ENCODE measurements at places on chromosomes 2 and 18.

GRCh38 chr2:224882291-224883171, 159.7 kb downstream of the DOCK10 start:
- DNase-seq: peak; percentile 95

- no peak for DNase-seq
These were observed 67.7 kb upstream of the POU3F3 start for GRCh38 chr2:104786204-104786603.

DNA sequence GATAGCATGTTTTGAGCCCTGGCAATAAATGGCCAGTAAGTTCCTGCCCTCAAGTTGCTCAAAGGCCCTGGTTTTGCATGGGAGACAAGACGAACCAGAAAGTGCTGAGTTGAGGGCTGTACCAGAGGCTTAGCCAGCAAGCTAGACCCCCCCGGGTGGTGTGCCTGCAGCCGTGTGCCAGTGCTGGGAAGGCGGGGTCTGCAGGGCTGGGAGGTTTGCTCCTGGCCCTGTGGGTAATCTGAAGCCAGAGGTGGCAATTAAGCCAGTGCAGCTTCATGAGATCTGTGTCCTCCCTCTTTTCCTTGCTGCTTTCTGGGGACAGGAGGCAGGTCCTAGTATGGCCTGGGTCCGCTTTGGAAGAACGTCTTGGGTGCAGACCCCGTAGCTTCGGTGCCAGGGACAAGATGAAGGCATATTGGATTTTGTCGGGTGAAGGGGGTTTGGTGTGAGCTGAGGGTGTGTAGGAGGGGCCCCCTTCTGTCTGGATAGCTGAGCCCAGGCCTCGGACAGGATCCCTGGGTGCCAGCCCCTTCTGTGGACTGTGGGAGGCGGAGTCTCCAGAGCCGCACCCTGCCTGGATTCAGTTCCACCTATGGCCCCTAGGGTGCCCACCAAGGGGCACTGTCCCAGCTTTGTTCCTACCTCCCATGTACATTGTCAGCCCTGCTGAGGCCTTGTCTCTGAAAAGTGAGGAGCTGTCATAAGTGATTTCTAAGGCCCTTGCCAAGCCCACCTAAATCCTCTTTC, 15.6 kb downstream of the ATOH8 start:
- no peak for DNase-seq

GRCh38 chr2:240689975-240690374, 1.7 kb upstream of the AQP12A start:
- no peak for DNase-seq

GRCh38 chr2:205775097-205775877, 93.0 kb downstream of the NRP2 start:
- DNase-seq: peak; percentile 46

DNA sequence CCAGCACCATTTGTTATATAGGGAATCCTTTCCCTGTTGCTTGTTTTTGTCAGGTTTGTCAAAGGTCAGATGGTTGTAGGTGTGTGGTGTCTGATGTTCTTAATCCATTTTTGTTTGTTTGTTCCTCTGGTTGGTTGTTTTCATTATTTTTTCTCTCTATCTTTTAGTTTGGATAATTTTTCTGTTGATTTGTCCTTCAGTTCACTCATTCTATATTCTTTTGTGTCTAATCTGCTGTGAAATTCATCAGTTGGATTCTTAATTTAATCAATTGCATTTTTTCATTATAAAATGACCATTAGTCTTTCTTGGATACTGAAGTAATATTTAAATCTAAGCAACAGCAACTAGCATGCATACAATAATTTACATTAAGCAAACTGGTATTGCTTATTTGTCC, 206.7 kb upstream of the TRIB2 start:
- no peak for DNase-seq

DNA sequence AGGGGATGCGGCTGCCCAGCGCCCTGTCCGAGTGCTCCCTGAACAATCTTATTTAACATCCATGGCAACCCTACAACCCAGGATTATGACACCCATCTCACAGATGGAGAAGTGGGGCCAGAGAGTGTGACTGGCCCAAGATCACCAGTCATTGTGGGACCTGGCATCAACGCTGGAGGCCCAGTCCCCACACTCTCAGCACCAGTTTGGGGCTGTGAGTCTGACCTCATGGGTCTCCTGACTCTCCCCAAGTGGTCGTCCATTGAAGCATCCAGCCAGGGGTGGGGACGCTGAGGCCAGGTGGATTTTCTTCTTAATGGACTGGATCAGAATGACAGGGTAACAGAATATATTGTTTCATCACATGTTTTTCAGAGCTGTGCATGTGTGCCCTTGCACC, 24.5 kb downstream of the MAL start:
- DNase-seq: no peak

DNA sequence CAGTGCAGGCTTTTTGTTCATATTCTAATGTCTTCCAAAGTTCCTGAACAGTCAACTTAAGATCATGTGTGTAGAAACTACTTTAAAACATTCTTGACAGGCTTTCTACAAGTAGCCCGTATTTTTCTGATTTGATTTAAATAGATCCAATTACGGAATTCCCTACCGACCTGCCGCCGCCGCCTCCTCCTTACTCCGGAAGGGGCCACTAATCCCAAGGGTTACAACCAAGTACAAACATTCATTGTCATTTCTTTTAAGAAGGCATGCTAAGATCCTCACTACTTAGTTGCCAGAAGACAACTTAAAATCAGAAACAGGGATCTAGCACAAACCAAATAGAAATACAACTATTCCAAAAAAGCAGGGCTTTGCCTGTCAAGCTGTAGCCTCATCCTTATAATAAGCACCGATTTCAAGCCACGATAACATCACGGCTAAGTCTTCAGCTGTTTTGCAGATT, 784 bp downstream of the WDR33 start:
- peak; percentile 21 for DNase-seq

- no peak for DNase-seq
These were observed 357.6 kb upstream of the CWC22 start for GRCh38 chr2:180364719-180365118.

DNA sequence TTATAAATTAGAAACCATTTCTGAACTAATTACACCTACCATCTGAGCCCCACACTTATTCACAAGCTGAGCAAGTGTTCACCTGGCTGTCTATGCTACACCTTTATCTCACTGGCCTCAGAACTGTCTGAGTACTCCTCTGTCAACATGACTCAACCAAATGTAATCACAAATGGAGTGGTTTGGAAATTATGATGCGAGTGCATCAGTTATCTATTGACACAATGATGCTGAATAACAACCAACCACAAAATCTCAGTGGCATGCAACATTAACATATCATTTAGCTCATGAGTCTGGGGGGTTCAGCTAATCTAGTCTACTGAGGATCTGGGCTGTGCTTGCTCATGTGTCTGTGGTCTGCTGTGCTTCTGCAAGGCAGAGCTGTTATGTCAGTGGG, 184.2 kb upstream of the NXPH2 start:
- no peak for DNase-seq
